ENCODE measurements at places on chromosomes 3 and 15.
A peak's percentile ranks its signal among the peaks of the same experiment; 100 is the strongest.

DNA sequence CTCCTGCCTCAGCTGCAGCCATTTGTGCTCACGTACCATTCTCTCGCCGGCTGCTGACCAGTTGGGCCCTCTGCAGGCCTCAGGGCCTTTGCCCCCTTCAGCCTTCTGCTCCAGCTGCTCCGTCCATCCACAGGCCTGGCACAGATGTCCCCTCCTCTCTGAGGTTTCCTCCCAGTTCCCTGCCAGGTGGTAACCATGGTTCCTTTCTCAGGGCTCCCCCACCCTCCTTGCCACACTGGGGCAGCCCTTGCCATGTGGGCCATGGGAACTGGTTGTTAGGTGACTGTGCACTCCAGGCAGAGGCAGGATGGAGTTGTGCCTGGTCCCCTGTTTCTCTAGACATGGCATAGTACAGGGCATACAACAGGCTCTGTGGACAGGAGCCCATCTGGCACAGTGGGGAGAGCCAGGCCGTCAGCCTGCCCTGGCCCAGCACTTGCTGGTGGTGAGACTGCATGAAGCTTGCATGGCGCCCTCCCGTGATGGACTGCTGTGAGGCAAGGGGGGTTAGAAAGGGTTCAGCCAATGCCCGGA is 148.9 kb downstream of the DNAJB8 start:
- DNase-seq: no peak

DNA sequence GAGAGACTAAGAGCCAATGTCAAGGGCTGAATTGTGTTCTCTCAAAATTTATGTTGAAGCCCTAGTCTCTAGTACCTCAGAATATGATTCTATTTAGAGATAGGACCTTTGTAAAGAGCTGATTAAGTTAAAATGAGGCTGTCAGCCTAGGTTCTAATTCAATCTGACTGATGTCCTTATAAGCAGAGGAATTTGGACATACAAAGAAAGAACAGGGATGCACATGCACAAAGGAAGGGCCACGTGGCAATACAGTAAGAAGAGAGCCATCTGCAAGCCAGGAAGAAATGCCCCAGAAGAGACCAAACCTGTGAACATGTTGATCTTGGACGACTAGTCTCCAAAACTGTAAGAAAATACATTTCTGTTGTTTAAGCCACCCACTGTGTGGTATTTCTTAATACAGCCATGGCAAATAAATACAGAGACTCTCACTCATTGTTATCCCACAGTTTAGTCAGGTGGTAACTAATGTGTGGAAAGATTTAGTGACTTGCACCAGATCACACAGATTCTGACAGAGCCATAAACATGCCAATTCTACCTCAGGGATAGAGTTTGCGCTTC is 652.2 kb downstream of the NAALADL2 start:
- no peak for DNase-seq

DNA sequence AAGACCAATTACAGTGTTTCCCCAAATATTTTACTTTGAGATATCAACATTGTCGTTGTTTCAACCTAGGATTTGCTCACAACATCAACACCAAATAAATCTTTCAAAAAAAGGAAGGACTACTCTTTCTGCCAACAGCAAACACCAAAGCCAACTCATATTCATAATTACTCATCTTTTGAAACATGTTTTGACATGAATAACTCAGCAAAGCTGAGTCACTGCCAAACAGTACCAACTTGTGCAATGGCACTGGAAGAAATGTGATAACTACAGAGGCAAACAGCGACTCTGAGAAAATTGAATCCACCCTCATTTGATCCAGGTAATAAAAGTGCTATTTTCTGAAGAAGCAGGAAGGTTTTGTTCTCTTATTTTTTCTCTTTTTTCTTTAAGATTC is 67.2 kb downstream of the PEX5L start:
- DNase-seq: peak; percentile 65

DNA sequence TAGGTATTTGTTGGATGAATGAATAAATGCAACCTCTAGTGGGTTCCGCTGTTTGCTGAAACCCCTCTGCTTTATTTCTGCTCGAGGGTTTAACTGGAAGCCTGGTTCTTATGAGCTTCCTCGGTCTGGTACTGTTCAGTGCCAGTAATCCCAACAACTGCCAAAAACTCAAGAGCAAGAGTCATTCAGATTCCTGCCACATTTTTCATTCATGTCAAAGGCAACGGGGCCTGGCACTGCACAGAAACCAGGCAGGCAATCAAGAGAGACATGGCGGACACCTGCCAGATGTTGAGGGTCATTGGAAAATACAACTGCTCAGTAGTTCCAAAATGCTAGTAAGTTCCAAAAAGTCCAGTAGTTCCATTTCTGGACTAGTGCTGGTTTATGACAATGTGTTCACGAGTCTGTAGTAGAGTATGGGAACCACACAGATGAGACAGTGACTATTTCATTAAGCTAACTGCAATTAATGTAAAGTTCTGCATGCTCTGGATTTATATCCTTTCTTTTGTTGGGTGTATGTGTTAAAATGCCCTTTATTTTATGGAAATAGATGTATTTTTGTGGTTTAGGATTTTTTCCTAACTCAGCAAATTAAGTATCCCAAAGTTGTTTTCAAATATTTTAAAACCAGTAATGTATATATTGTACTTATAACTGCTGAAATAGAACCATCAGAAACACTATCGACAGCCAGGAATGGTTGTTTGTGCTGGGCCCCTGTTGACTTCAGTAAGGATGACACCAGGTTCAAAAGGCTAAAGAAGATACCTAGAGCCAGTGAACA is 22.7 kb upstream of the TMEM41A start:
- DNase-seq: no peak

DNA sequence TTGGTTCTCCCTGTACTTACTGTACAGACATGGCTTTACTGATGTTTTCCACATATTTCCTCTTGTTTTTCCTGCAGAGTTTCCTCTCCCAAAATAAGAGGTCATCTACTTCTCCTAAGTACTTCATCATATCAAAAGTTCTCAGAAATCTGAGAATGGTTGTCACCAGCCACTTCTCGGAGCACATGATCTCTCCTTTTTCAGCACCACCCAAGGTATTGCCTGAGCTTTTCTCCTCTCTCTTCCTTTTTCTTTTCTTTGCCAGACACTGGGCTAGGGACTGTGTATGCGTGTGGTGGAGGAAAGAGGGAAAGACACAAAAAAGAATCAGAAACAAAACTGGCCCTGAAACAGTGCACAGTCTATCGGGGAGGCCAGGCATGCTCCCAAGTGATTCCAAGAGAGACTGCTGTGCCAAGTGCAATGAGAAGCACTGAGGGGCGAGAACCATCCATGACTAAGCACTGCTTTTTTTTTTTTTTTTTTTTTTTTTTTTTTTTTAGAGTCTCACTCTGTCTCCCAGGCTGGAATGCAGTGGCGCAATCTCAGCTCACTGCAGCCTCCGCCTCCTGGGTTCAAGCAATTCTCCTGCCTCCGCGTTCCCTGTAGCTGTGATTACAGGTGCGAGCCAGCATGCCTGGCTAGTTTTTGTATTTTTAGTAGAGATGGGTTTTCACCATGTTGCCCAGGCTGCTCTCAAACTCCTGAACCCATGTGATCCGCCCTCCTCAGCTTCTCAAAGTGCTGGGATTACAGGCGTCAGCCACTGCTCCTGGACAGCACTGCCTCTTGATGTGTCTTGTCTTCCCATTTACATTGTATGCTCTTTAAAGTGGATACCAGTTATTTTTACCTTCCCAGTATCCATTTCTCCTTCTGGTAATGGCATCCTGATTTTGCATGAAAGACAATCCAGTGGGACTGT is 194.0 kb upstream of the FEZF2 start:
- no peak for DNase-seq

DNA sequence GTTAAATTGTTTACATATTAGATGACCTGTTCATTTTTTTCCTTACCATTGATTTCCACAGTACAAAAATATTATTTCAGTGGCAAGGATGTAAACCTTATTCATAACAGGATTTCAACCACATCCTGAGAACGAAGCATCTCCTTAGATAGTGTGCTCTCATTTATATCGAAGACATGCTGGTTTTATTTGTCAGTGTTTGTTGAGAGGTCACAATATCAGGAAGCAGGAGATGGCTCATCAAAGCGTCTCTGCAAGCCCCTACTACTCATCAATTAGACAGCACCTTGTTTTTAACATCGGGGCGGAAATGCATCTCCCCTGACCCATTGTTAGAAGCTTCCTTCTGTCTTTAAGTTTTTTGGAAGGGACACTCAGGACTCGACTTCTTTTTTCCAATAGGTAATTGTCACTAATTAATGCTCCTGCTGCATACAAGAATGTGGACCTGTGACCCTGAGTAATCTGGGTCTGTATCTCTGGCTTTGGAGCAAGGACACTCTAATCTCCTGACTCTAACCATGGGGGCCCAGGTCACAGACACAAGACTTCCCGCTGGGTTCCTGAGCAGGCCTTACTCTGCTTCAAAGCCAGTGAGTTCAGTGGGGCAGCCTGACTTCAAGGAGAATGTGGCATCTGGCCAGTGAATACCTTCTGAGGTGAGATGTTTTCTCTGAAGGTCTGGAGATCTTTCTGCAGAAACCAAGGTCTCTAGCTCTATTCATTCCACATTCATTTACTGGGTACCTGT is 50.3 kb downstream of the MECOM start:
- no peak for DNase-seq

GRCh38 chr3:190180268-190180667 is 59.6 kb upstream of the P3H2 start:
- no peak for DNase-seq

- no peak for DNase-seq
Observed at GRCh38 chr3:113129168-113129567, 82.2 kb upstream of the BOC start.

- DNase-seq: no peak
Observed at GRCh38 chr3:155934230-155934629, 63.8 kb downstream of the GMPS start.

DNA sequence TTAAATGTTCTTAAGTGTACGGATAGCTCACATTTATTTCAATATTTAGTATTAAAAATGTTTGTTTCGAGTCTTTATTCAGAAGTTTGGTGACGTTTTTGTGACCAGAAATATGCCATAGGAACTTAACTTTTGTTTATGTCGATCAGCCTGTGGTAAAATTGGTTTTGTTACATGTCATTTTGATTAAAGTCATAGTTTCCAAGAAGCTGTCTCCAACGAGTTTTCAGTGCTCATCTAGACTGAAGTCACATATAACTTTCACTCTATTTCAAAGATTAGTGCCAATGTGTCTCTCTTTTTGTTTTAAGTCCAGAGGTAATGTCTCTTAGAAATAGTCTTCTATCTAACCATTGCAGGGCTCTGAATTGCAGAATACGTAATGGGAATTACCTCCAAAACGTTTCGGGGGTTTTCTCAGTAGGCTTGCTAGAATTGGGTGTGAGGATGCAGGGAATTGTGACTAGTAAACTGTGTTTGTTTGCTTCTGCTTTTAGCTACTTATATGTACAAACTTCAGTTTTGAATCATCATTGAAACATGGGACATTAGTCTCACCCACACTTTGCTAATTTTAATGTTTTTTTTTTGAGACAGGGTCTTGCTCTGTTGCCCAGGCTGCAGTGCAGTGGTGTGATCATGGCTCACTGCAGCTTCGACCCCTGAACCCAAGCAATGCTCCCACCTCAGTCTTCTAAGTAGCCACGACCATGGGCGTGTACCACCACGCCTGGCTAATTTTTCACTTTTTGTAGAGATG is 3.0 kb downstream of the BUB1B start:
- DNase-seq: no peak

- DNase-seq: no peak
Observed at GRCh38 chr15:68789091-68789490, 31.6 kb downstream of the ANP32A start.

- no peak for DNase-seq
Observed at GRCh38 chr3:48708481-48708889, 8.5 kb downstream of the IP6K2 start.

GRCh38 chr15:50067254-50067653 is 51.8 kb downstream of the ATP8B4 start:
- DNase-seq: no peak

DNA sequence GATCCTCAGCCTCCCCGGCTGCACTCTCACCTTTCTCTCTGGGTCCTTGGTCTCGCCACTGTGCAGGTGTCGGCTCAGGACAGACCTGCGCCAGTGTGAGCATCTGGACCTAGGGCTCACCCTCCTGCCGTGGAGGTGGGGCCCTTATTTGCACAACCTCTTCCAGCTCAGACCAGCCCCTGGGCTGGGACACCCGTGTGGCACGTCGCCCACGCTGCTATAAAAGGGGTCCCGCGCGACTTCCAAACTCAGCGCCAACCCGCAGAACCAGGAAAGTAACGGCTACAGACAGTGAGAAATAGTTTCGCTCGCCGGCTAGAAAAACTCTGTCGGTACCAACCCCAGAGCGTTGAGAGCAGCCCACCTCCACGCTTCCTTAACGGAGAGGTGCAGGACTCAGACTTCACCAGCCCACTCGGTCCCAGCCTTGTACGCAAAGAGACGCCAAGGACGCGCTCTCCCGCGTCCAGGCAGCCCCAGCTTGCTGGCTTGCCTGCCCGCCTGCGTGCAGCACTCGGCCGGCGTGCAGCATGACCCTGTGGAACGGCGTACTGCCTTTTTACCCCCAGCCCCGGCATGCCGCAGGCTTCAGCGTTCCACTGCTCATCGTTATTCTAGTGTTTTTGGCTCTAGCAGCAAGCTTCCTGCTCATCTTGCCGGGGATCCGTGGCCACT is at the start of the genes DUOX2 and DUOXA2:
Gene DUOX2, minus strand, starts transcription at position 97 of the 675 bp plus-strand sequence. CDS start 761 bp downstream, outside the sequence.
Gene DUOXA2, plus strand, starts transcription at position 251 of the 675 bp plus-strand sequence. Its CDS starts 280 bp downstream, at position 531.
- DNase-seq: no peak

GRCh38 chr3:76495216-76495615 is 544.7 kb upstream of the ROBO2 start:
- DNase-seq: no peak

GRCh38 chr15:38558372-38559059 is 6.1 kb downstream of the RASGRP1 start:
- DNase-seq: no peak

GRCh38 chr15:71639471-71639870 is 170.9 kb upstream of the NR2E3 start:
- no peak for DNase-seq

- DNase-seq: no peak
Observed at GRCh38 chr3:66800941-66801545, 197.1 kb upstream of the KBTBD8 start.

GRCh38 chr3:176075046-176075445 is 1122.2 kb downstream of the TBL1XR1 start:
- no peak for DNase-seq

GRCh38 chr15:63402498-63403253 is 21.0 kb upstream of the CA12 start:
- peak; percentile 60 for DNase-seq

GRCh38 chr3:194069421-194070219 is 66.3 kb upstream of the HES1 start:
- no peak for DNase-seq

DNA sequence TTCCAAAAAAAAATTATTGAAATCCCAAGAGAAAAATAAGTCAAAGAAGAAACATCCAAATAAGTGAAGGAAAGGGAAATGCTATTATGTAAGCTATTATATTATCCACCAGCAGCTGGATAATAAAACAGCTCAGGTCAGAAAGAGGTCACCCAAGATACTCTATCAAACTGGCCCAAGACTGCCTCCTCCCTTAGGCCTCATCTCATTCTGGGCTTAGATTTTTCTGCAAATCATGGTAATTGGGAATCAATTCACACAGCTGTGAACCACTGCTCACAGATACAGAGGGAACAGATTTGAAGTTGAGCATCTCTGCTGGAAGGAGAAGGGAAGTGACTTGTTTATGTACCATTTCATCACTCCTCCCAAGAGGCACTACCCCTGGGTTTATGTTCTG is 294.6 kb upstream of the DPPA4 start:
- no peak for DNase-seq

- no peak for DNase-seq
Observed at GRCh38 chr15:29945943-29946596, 123.8 kb upstream of the TJP1 start.

- DNase-seq: no peak
Observed at GRCh38 chr3:192897005-192897404, 20.7 kb downstream of the MB21D2 start.

Data from NCI-H1694 treated with DMSO at 0.1 percent for 48 hours (cell line).